ENCODE measurements at places on chromosomes 11 and 22.
A peak's percentile ranks its signal among the peaks of the same experiment; 100 is the strongest.

- DNase-seq = no peak
Observed at GRCh38 chr11:95228081-95228749, 2.8 kb downstream of the SESN3 start.

- peak; percentile 82 for DNase-seq
Observed at GRCh38 chr22:20569059-20570058, 61.9 kb downstream of the MED15 start.

DNA sequence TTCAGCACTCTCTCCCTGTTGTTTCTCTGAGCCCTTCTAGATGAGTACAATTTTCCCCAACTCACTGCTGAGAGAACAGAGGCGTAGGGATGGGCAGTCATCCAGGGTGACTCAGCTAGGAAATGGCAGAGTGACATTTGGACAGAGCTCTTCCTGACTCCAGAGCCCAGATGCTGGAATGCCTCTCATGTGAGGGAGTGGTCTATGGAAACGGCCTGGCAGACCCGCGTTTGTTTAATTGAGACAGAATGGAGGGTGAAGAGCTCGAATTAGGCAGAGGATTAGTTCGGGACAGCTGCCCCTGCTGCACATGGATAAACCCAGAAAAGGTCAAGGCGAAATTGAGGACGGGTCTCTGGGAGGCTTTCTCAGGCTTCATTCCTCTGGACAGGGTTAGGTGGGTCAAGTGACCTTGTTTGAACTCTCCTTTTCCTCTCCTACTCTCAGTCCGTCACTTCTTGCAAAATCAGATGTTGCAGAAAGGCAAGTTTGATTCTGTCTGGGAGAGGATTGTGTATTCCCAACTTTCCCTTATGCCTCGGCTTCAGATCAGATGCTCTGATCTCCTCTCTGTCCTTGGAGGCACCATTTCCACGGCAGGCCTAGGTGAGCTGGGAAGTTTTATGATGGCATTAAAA, 7.6 kb upstream of the LMO2 start:
- DNase-seq = peak; percentile 71

GRCh38 chr22:49260681-49261580, 566.7 kb downstream of the BRD1 start:
- DNase-seq = no peak

- no peak for DNase-seq
Observed at GRCh38 chr11:117528097-117528721, 200.6 kb downstream of the CEP164 start.

- DNase-seq = no peak
Observed at GRCh38 chr22:48394787-48395186, 1432.9 kb downstream of the BRD1 start.

GRCh38 chr11:59615120-59615636, 396 bp downstream of the OSBP start:
- DNase-seq = peak; percentile 10

- no peak for DNase-seq
Observed at GRCh38 chr11:107018219-107018901, at the start of gene GUCY1A2. Gene GUCY1A2 (minus strand): TSS chr11:107018476. CDS start chr11:107018055, 421 bp downstream.

- DNase-seq = no peak
Observed at GRCh38 chr11:9276571-9276970, 11.4 kb upstream of the DENND5A start.

GRCh38 chr11:113519989-113520613, 44.9 kb upstream of the DRD2 start:
- no peak for DNase-seq

Data from HTR-8/SVneo (cell line).